GOT3 (cell line): ENCODE measurements at places on chromosomes 16 and 17.

DNA sequence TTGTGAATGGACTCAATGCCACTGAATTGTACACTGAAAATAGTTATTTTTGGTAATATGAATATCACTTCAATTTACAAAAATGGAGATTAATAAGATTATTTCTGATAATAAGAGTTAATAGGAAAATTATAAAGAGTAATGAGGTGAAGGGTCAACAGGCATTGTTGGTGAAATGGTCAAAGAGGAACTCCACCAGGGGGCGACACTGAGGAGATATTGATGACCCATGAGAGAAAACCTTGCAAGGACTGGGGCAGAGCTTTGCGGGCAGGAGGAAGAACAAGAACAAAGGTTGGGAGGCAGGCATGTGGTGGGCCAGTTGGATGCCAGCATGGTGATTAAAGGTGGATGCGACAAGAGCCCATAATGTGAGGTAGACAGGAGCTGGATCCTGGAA lies 74.0 kb upstream of the XYLT1 start:
- DNase-seq: no peak

- no peak for DNase-seq
These were observed 13.3 kb upstream of the FOXF1 start for GRCh38 chr16:86496929-86497461.

DNA sequence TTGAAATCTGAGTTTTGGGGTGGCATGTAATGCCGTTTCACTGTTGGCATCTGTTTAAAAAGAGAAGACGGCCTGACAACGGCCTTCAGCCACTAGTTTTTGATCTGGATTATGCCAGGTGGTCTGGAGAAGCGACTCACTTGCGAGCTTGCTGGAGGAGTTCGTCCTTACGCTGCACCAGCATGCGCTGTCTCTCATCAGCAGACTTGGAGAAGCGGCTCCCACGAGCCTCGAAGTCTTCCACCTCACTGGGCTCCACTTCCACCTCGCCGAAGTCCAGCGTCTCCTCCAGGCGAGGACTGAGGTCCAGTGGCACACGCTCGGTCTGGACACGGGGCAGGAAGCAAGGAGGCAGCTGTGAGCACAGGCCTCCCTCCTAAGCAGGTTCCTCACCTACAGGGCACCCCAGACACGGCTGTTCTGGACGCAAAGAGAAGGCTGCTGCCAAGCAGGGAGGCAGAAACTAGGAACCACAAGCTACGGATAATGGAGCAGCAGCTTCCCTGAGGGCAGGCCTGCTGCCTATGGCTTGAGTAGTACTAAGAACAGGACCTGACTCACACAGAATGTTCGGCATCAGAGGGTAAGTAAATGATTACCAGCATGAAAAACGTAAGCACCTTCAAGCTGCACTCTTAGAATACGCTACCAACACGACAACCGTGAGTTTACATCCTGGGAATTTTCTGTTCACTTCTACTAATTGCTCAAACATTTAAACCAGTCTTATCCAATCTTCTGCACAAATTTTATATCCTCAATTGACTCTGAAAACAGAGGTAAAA lies 61.4 kb downstream of the AMFR start:
- DNase-seq: no peak

GRCh38 chr17:951325-952132 lies 28.0 kb downstream of the NXN start:
- DNase-seq: peak; percentile 65

GRCh38 chr17:67718325-67718941 lies 697 bp downstream of the NOL11 start:
- DNase-seq: no peak

GRCh38 chr17:69654981-69655855 lies 240.7 kb downstream of the MAP2K6 start:
- DNase-seq: no peak

GRCh38 chr16:47142486-47142820 lies 1.3 kb downstream of the NETO2 start:
- DNase-seq: no peak

- no peak for DNase-seq
These were observed 55.5 kb upstream of the IL34 start for GRCh38 chr16:70590722-70591415.

GRCh38 chr16:11328172-11329070 lies 16.8 kb upstream of the RMI2 start:
- peak; percentile 18 for DNase-seq

DNA sequence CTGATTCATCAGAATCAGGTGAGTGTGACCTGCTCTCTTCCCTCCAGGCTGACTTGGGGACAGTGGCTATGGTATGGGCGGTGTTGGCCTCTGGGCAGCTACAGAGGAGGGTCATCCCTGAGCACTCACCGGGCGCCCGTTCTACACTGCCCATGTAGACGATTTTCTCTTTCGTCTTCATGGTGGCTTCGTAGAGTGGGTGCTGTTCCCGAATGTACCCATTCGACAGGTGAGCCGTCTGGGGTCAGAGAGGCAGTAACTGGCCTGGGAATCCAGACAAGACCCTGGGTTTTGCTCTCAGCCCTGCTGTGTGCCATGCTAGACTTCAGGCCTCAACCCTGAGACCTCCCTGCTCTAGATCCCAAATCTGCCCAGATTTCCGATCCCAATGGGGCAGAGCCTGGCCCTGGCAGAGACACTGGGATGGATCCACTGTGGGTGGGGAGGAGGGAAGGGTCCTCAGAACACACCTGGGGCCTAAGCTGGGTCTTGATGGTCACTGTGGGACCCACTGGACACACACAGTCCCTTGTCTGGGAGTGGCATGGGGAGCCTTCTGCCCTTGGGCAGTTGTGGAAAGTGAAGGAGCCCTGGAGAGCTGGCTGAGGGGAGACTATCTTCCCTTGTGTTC lies 13.2 kb downstream of the USP6 start:
- no peak for DNase-seq

DNA sequence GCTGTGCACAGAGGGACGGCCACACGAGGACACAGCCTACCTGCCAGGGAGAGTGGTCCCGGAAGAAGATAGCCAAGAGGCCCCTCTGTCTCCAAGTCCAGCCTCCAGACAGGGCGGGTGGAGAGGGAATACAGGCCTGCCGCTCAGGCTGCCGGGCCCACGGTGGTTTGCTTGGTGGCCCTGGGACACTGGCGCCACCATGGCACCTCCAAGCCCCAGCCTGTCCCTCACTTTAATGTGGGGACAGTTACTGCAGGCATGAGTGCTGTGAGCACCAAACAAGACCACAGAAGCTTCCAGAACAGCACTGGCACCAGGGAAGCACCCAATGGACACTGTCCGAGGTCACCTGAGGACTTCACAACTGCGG lies 22.0 kb upstream of the CHMP6 start:
- no peak for DNase-seq

GRCh38 chr17:10631701-10632100 lies 25.4 kb downstream of the MYH3 start:
- no peak for DNase-seq

GRCh38 chr17:27669136-27669535 lies 38.1 kb downstream of the LGALS9 start:
- DNase-seq: no peak

DNA sequence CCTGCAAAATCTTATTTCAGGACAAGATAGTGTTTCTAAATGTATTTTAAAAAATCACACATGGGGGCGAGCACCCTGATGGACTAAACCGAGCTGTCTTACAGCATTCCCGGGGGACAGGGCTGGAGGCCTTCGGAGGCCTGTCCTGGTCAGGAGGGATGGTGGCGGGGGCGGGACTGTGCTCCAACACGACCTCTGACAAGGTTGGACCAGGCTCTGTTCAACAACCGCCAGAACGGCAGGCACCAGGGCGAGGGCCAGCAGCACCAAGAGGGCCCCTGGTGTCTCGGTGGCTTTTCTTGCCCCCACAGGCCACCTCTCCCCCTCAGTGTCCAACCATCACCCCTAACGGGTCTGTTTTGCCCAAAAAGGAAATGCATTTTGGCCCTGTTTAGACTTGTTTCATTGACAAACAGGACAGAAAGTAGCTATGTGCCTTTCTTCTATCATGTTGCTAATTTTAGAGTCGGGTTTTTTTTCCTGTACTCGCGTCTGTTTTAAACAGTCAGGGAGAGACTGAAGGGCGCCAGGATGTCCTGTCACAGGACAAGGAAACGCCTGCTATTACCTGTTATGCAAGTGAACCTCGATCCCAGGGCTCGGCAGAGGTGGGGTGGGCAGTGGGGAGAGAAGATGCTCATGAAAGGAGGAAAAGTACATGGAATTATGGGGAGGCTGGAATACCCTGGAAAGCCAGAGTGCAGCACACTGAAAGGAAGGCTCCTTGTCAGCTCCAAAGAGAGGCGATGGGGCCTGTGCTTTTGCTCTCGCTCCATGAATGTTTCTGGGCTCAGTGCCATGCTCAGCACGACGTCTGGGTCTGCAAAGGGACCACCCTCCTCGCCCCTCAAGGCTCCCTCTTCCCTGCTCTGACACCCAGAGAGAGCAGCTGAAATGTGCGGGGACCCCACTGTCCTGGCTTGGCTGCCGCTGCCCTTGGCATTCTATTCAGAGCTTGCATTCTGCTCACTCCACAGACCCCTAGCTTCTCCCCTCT lies 11.9 kb downstream of the TMEM204 start:
- no peak for DNase-seq

- no peak for DNase-seq
These were observed 356.8 kb downstream of the SEC14L1 start for GRCh38 chr17:77497578-77497934.

- DNase-seq: no peak
These were observed 646.1 kb downstream of the CDH11 start for GRCh38 chr16:64475627-64476351.

GRCh38 chr17:4369557-4370230 lies 3.2 kb upstream of the UBE2G1 start:
- no peak for DNase-seq
